T-helper 1 cell (primary cell): ENCODE measurements at places on chromosomes 2 and 18.

DNA sequence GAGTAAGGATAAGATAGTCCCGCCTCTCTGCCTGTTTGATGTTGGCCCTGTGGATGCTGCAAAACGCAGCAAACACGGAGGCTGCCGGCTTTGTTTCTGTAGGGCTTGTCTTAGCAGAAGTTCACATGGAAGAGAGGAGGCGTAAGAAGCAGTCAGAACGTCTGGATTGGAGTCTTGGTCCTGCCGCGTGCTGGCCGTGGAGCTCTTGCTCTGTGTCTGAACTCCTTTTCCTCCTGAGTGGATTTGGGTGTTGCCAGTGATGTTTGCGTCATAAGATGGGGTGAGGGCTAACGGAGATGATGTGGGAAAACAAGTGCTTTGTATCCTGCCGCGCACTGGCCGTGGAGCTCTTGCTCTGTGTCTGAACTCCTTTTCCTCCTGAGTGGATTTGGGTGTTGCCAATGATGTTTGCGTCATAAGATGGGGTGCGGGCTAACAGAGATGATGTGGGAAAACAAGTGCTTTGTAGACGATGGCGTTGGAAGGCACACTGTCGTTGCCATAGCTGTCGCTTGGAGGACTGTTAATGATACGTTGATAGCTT, 240.9 kb downstream of the AGAP1 start:
- no peak for DNase-seq

GRCh38 chr18:12406371-12407111, 1.2 kb upstream of the PRELID3A start:
- DNase-seq: no peak

- no peak for DNase-seq
Observed at GRCh38 chr2:216059233-216059834, 22.3 kb downstream of the PECR start.

DNA sequence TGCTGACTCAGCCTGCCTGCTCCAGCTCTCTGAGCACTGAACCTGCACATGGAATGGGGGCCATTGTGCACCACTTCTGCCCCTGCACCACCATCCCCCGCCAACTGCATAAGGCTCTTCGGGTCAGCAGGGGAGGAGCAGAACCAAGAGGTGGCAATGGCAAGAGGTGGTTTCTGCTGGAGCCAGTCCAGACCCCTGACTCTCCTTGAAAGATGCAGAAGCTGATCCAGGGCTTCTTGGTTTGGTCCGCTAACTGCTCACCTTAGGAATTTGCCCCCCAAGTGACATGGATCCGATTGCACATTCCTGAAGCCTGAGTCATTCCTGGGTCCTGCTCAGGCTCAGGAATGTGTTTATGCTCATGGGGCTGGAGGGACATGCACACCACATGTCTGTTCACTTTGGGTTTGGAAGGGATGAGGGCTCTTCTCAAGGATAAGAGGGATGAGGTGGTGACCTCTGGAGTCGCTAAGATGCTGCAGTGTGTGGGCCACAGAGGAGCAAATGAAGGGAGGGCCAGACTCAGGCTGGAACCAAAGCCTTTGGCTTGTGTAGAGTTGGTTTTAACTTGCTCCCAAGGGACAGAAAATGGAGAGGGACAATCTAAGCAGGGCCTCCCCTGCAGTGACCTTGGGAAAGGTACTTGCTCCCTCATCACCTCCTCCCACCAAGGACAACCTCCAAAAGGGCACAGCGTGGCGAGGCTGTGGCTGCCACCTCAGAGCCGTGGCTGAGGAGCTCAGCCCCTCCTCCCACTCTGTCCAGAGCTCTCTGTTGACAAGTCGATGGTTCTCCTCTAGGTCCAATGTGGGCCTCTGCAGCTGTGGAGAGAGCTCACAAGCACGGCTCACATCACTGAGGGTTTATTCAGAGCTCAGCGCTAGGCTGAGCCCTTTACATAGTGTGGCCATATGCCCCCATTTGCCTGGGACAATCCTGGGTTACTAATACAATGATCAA, 66.2 kb downstream of the HS1BP3 start:
- DNase-seq: no peak

GRCh38 chr18:59376351-59376935, 17.4 kb upstream of the LMAN1 start:
- no peak for DNase-seq
